Stimulated activated CD4-positive, alpha-beta T cell treated with anti-CD3 and anti-CD28 coated beads, TNF-alpha, amount 100 ng/mL, for 48 hours (primary cell): ENCODE measurements at places on chromosomes 4 and X.

GRCh38 chr4:8599657-8600056 lies 7.1 kb downstream of the CPZ start:
- no peak for DNase-seq

DNA sequence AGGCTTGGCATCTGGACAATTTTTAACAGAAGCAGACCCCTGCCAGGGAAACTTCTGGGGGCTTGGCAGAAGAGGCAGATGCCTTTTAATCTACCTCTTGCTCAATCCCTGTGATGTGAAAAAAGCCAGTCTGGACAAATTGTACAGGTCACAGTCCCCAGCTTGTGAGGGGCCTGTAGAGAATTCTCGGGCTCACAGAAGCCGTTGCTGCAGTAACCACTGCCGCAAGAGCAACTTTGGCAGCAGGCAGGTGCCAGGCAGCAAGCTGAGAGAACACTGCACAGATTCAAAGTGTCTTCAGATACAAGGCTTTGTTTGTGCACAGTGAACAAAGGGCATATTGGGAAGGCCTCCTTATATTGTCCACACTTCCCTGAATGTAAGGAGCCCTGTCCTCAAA lies 11.7 kb downstream of the GPKOW start:
- DNase-seq = no peak

- DNase-seq = no peak
Measured at GRCh38 chrX:119685225-119686066, 7.5 kb downstream of the SEPTIN6 start.

DNA sequence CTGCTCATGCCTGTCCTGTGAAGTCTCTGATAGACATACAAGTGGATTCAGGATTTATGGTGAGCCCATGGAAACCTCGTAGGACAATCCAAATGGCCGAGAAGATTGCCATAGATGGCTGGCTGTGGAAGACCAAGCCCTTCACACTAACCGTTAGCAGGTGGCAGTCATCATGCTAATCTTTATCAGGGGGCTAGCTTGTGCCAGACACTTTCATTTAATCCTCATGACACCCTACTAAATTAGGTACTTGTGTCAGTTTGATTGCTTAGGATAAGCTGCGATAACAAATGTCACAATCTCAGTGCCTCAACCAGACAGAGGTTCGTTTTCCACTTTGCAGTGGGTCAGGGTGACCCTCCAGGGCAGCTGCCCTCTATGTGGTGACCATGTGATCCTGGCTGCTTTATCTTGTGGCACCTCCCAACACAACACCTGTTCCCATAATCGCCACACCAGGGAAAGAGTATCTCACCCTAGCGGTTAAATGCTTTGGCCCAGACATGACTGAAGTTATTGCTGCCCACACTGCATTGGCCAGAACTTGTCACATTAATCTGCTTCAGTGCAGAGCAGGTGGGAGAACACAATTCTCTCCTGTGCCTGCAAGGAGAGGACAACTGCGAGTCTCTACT lies 60.8 kb downstream of the REPS2 start:
- DNase-seq = no peak

- DNase-seq = no peak
Measured at GRCh38 chr4:73869130-73870055, at the start of gene CXCL1. CXCL1 (plus strand) TSS chr4:73869393; CDS start chr4:73869471, 78 bp downstream.

DNA sequence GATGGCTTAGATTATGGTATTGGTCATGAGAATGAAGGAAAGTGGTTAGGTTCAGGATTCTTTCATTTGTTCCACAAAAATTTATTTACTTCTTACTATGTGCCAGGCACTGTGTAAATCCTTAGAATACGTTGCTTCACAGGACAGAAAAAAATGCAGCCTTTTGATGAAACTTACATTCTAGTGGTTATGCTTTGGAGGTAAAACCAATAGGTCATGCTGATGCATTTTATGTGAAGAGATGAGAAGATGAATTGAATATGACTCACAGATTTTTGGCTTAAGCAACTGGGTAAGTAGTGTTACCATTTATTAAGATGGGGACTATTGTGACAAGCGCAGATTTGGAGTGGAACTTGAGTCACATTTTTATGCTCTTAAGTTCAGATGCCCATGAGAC lies 165.3 kb downstream of the GLRA2 start:
- DNase-seq = no peak

GRCh38 chrX:102599951-102600579 lies 750 bp downstream of the ARMCX5 start:
- no peak for DNase-seq

DNA sequence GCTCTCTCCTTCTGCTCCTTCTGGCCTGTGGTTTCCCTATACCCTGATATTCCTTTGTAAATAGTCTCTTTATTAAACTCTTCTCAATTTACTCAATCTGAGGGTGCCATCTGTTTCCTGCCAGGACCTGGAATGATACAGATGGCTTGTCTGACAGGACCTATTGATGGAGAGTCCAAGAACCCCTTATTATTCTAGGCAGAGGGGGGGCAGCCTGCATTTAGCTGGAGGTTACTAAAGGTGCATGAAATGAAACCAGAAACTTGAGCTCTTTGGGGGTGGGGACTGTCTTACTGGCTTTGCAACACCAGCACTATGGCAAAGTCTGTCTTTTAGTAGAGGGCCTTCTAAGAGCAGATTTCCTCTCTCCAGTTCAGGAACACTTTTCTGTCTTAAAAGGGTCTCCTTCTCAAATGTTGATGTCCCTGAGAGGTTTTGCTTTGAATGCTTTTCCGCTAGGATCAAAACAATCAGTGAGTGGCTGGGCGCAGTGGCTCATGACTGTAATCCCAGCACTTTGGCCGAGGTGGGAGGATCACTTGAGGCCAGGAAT lies 162.5 kb upstream of the MED14 start:
- no peak for DNase-seq

- DNase-seq = no peak
Measured at GRCh38 chrX:94814216-94814615, 1140.2 kb downstream of the FAM133A start.

- no peak for DNase-seq
Measured at GRCh38 chr4:141346144-141346543, 125.4 kb downstream of the ZNF330 start.

DNA sequence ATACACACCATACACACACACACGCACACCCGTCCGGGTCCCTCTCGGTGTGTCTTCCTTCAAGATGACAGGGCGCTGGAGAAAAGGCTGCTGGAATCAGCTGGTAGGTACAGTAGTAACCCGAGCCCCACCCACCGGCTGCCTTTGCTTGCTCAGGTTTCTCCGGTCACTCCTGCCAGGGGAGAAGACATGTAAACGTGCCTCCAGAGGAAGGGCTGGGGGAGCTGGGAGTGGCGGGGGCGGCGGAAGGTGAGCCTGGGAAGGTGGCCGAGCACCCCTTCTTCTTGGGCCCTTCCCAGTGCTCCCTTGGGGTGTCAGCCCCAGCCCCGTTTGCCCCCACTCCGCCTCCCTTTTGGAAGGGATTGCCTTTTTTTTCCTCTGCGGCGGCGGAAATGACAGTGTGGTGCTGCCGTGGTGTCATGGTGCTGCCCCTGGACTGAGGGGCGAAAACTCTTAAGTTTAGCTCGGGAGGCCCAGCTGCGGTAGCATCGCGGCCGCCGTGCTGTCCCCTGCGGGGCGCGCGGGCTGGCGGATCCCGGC lies at the start of gene MID2:
Gene MID2 (plus strand): TSS at position 169 of the 540 bp plus-strand sequence. CDS start 561 bp downstream, outside the sequence.
- DNase-seq = no peak

GRCh38 chr4:122716825-122717448 lies 15.6 kb upstream of the BBS12 start:
- DNase-seq = peak; percentile 59

- DNase-seq = no peak
Measured at GRCh38 chr4:37994569-37994968, 34.4 kb downstream of the PTTG2 start.

DNA sequence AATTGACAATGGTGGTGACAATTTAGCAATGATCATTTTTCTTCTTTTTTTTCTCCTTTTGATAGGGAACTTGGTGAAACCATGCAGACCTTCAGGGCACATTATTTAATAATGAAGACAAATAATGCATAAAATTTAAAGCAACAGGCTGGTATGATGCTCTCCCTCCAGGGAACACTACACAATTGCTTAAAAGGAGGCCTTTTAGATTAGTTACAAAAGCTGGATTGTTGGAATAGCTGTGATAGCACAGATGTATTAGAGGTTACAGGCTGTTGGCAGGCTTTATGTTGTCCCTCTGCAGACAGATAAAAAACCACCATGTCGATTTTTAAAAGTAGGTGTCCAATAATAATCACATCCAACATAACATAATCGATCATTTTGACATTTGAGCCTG lies 307.0 kb downstream of the ADGRL3 start:
- no peak for DNase-seq

- no peak for DNase-seq
Measured at GRCh38 chr4:52713456-52713937, 37.7 kb downstream of the ERVMER34-1 start.

- DNase-seq = no peak
Measured at GRCh38 chrX:22577181-22577580, 304.5 kb downstream of the CBLL2 start.

GRCh38 chrX:85107407-85107806 lies 103.7 kb downstream of the APOOL start:
- DNase-seq = no peak

- no peak for DNase-seq
Measured at GRCh38 chr4:85715991-85716737, 241.2 kb downstream of the ARHGAP24 start.

GRCh38 chr4:74439952-74440351 lies 5.0 kb upstream of the AREG start:
- no peak for DNase-seq

DNA sequence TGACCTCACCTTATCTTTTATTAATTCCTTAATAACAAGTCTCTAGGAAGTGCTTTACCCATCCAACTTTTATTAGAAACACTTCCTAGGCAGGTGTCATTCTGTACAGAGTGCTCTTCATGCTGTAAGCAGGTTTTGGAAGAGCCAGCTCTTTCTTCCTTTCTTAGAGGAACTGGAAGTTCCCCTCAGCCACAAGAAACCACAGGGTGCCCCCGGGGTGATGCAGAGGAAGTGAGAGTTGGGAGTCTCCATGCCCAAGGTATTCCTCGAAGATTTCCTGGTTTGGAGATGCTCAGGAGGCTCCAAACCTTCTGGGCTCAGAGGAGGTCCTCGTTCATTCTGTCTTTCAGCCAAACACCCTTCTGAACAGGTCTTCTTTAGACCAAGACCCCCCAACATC lies 83.8 kb downstream of the EGF start:
- DNase-seq = no peak

DNA sequence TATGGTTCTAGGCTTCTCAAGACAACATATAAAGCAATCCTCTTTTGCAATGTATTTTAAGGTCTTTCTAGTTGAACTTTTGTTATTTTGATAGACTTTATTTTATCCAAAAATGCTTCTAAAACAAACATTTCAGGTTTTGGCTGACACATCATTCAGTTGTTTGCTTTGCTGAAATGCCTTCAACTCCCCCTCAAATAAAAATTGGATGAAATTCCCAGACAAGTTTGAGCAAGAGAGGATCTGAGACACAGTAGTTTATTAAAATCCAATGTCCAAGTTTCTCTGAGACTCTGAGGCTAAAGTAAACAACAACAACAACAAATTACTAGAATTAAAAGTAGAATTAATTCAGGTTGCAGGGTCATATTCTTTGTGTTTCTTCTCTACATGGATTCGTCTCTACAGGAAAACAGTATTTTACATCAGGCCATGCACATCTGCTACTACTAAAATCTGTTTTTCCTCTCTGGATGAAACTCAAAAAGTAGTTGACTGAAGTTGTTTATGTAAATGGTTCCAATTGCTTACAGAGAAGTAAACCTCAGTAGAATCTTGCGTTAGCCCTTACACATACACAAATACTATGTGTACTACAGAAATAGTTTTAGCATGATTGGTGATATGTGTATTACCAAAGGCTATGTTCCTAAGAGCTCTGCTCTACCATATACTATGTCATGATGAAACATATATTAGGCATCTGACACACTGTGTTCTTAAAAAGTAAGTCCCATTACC lies 64.9 kb downstream of the PRSS12 start:
- DNase-seq = no peak

DNA sequence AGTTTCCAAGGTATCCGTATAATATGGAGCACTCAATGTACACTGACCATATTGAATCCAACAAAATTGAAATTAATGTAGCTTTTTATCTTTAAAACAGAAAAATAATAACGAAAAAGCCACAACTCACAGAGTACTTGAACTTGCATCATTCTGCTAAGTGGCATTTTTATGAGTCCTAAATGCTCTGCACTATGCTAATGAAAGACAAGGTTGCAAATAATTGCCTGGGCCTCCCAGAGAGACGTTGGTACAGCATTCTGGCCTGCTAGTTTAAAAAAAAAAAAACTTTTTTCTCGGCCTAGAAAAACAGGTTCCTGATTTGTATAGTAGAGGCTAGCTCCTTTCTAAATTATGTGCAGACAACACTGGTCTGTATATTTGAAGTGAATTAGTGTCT lies 4.3 kb upstream of the FAM9B start:
- no peak for DNase-seq

DNA sequence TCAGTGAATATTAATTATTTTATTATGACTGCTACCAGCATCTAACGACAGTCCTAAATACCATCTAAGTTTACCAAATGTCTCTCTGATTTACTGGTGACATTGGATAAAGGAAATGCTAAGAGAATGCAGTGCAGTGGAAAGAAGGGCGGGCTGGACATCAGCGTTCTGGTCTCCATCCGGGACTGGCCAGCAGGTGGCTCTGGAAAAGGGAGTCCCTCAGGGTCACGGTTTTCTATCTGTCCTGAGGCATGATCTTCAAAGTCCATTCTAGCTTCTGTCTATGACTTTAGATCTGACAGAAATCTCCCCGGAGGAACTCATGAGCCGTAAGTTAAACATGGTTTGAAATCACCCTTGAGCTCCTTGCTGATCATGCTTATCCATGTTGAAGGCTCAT lies 3.3 kb downstream of the TRIM2 start:
- no peak for DNase-seq

DNA sequence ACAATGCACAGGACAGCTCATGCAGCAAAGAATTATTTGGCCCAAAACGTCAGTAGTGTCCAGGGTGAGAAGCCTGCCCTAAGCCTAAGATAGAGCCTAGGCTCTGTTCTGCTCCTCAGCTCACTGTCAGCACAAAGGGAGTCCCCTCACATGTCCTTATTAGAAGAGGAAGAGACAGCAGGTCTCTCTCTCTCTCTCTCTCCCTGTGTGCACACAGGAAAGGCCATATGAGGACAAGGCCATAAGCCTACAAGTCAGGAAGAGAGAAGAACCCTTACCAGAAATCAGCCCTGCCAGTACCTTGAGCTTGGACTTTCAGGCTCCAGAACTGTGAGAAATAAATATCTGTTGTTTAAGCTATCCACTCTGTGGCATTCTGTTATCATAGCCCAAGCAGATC lies 20.4 kb downstream of the FAM184B start:
- no peak for DNase-seq
